HuH-7 (cell line): ENCODE measurements at places on chromosomes 2 and 18.

GRCh38 chr2:1974397-1974796 lies 230.1 kb upstream of the PXDN start:
- no peak for DNase-seq

DNA sequence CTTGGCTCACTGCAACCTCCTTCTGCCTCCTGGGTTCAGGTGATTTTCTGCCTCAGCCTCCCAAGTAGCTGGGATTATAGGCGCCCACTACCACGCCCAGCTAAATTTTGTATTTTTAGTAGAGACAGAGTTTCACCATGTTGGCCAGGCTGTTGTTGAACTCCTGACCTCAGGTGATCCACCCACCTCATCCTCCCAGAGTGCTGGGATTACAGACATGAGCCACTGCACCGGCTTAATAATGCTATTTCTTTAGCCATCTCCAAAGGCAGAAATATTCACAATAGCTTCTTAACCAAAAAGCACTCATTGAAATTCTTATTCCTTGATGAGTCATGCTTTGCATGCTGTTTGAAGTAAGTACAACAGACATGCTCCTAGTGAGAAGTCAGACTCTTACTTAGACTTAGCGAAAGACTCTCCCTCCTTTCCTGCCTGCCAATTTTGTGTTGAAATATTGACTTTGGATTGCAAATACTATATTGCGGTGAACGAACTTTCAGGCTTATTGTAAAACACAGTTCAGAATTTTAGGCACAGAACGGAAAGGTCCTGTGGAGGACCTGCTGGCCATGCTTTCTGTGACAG lies 4.4 kb downstream of the ACTR3 start:
- DNase-seq: peak; percentile 18

DNA sequence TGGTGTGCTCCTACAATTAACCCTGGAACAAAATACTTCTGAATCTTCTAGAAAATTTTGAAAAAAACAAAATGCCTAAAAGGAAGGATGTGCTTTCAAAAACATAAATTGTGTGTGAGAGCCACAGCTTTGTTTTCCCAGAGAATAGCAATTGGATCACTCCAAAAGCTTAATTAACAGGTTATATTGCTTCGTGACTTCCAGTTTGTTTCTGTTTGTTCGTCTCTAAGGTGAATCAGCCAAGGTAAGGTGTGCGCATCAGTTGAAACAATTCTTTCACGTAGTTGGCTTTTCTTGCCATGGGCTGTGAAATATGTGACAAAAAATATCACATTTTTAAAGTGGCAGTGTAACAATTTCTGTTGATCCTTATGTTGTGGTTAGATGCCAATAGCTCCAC lies 90.3 kb upstream of the BARD1 start:
- no peak for DNase-seq

DNA sequence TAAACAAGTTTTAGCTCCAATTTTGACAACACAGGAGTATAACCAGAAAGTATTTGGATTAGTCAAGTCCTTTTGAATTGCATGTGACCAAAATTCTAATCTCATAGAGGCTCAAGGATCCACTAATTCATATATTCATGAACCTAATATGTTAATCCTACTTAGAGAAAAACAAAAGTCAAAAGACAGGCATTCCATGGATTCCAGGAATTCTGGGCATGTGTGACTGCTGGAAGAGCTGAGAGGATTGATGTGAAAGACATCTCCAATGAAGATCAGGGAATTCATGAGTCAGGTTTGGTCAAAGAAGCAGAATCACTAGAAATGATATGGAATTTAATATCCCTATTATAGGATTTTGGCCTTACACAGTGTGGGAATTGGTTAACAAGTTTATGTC lies 1494.6 kb upstream of the DDX18 start:
- DNase-seq: no peak

DNA sequence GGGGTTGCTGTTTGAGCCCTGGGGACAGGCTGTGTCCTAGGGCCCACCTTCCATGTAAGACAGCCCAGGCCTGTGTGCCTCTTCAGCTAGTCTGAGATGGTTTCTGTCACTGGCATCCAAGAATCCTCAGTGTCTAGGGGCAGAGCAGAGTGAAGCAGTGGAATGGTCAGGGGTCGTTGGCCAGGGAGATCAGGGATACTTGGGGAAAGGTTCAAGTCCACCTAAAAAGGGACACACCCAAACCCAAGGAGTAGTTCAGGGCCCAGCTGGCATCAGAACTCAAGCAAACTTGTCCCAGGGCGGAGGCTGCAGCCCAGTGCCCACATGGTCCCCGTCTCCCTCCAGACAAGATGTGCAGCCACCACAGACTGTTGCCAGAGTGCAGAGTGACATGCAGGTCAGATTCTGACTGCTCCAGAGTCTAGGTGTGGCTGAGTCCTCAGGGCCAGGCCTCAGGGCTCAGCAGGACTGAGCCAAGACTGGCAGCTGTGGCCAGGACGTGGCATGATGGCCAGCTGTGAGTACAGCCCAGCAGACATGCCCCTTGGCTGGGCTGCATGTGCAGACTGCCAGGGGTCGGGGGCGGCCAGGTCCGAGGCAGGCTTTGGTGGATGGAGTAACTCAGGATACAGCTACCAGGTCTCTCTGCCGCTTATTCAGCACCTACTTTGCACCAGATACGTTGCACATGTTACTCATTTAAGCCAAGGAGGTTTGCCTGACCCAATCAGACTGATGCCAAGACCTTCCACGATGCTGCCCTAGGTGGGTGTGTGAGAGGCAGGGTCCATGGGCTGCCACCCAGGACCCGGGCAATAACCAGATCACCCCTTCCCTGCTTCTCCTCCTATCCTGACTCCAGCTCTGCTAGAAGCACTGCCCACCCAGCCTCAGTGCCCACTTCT lies 146.6 kb downstream of the SMAD7 start:
- no peak for DNase-seq

DNA sequence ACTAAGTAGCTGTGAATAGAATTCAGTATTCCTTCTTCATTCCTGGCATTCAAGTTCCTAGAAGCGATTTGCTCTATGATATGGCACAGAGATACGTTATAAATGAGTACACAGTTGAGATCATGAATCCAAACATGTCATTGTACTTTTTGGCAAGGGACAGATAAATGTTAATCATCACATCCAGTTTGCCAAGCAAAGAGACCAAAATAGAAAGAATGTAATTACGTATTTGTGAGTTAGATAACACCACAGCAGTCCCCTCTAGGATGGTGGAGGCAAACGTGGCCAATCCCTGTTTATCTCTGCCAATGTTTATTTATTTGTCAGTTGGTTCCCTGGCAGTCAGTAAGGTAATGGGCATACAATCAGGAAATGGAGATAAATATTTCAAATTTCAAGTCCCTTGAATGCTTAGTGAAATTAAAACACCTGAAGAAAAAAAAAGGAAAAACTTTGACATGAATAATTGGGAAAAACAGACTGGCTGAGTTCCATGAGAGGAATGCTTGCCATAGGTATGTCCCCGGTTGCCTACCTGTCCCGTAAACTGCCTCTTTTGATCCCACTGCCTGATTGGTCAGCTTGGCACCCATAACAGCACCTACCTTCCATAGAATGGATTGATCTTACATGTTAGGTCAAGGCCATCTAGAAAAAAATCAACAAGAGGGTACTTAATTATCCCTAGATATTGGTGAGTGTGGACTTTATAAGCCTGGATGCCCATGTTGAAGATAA lies 451.1 kb upstream of the NETO1 start:
- DNase-seq: no peak

- no peak for DNase-seq
Observed at GRCh38 chr2:69030800-69031428, 17.9 kb downstream of the ANTXR1 start.

DNA sequence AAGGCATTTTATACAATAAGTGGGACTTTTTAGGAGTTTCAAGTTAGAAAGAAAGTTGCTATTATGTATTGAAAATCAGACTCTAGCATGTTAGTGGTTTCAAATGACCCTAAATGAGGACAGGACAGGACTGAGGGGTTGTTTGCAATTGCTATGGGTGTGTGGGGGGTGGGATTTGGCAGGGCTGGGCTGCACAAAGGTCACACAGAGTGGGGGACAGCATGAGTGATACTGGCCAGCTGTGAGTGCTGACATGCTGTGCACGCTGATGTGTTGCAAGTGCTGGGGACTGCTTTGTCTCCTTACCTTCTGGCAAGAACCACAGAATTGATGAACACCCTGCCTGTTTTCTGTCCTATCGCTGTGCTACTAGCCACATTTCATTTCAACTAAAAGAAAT lies 29.8 kb downstream of the RNMT start:
- no peak for DNase-seq

DNA sequence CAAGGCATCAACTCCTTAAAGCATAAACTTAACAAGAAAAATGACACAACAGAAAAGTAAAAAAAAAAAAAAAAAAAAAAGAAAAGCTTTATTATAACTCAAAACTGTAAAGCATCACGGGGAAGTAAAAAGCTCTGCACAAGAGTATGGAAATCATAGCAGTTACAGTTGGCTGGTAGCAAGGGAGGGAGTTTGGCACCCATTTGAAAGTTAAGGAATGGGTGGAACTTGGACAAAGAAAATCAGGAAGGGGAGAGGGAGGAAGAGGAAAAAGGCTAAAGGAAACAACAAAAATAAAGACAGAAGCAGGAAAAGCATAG lies 8.6 kb downstream of the KLF7 start:
- DNase-seq: no peak

GRCh38 chr2:170262806-170263205 lies 84.9 kb downstream of the MYO3B start:
- no peak for DNase-seq

DNA sequence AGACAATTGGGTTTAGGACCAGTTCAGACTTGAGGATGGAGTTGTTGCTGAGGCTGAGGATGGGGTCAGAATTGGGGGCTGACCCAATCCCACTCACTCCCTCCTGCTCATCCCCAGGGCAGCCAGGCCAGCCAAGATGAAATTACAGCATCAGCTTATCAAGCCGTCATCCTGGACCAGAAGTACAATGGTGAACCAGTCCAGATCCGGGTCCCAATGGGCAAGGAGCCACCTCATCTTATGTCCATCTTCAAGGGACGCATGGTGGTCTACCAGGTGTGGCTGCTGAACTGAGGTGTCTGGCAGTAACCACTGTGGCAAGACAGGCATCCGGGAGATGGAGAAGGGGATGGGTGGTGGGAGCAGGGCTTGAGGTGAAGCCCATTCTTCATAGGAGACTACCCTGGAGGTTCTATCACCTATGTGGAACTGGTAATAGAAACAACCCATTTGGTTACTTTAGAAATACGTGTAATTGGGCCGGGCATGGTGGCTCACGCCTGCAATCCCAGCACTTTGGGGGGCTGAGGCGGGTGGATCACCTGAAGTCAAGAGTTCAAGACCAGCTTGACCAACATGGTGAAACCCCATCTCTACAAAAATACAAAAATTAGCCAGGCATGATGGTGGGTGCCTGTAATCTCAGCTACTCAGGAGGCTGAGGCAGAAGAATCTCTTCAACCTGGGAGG lies 13.9 kb downstream of the VIL1 start:
- DNase-seq: no peak
